ENCODE measurements at places on chromosomes 12 and 14.

GRCh38 chr14:90548455-90548854 is 151.6 kb downstream of the CALM1 start:
- DNase-seq, result no peak

DNA sequence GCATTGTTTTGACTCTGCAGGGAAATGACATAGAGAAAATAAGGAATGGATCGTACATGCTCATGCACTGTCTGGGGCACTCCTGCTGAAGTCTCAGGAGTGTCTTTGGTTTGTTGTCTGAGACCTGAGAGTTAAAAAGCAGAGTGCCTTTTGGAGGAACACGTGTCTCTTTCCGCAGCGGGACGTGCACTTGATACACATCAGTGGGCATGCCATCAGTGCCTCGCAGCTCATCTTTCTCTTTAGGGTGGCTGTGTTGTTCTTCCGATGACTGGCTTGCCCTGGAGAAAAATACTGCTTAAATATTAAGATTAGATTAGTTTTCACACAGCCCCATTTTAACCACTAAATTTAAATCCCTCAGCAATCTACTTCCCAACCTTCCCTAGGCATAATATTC is 835.9 kb downstream of the DIO2 start:
- DNase-seq, result no peak

DNA sequence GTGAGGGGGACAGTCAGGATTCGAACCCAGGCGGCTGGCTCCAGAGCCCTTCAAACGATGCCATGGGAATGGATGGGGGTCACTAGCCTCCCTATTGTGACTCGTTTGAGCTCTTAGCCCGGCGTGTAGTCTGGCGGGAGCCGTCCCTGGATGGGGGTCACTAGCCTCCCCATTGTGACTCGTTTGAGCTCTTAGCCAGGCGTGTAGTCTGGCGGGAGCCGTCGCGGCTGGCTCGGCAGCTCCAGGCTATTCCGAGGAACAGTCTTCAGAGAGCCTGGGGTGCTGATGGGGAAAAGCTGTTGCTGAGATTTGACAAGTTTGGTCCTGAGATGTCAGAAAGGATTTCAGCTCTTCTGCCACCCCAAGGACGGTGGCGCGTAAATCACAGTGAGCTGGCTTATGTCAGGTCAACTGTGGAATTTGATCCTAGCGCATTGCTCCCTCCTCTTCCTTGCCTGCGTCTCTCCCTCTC is 58.3 kb downstream of the CALM1 start:
- no peak for DNase-seq

DNA sequence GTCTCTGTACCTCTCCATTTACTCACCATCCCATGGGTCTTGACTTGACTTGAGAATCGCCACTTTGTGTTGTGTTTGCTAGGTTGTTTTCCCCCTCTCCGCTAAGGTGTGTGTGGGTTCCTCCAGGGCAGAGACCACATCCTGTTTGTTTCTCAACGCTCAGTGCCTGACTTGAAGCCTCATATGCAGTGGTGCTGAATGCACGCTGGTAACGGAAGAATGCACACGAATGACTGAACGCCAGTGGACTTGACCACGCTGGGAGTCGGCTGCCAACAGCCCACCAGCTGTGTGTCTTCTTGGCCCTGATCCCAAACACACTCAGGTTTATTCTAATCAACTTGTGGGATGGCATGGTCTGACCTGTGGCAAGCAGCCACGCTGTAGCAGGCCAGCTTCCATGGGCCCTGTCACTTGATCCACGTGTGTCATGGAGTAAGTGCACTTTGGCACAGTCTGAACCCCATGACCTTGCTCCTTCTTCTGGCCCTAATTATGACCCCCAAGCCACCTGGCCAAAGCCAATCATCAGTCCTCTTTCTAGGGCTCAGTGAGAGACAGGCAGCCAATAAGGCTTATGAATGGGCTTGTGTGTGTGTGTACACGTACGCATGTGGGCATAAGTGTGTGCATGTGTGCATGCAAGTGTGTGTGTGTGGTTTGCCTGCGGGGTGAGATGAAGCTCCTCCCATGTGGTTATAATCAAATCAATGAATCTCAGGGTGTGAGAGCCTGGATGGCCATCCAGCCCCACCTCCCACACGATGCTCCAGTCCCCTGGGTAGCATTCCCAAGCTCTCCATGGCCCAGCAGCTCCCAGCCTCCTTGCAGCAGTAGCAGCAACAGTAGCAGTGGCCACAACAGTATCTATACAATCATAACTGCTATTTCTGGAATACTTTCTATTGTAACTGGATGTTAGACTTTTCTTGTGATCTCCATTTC is 6.4 kb upstream of the TC2N start:
- DNase-seq, result no peak

DNA sequence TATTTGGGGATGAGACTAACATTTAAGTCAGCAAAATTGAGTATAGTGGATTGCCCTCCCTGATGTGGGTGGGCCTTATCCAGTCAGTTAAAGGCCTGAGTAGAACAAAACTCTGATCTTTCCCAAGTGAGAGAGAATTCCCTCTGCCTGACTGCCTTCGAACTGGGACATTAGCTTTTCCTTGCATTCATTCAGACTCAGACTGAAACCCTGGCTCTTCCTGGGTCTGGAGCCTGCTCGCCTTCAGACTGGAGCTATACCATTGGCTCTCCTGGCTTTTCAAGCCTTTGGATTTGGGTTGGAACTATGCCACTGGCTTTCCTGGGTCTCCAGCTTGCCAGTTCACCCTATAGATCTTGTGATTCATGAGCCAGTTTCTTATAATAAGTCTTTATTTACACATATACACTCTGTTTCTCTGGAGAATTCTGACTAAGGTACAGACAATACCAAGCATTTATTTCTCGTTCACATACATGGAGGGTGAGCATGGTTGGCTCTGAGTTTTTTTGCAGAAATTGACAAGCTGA is 296.5 kb downstream of the ERC1 start:
- no peak for DNase-seq
